ENCODE measurements at places on chromosomes 3 and 15.

- peak; percentile 40 for DNase-seq
Observed at GRCh38 chr3:18425641-18426257, 610 bp upstream of the SATB1 start.

DNA sequence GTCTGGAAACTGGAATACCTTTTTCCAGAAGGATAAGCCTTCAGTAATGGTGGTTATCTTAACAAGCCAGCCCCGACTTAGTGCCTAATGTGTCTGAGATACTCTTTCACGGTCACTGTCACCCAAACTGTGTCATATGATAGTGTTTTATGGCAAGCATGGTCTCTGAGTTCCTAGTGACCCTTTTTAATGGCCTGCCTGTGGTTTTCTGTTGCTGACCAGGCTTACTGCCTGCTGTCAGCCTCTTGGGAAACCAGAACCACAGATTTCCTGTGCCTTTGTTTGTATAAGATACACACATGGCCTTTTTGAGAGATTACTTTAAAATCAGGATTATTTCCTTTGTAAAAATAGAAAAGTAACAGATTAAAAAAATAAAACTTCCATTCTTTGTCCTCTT is 22.4 kb downstream of the HPS3 start:
- no peak for DNase-seq

DNA sequence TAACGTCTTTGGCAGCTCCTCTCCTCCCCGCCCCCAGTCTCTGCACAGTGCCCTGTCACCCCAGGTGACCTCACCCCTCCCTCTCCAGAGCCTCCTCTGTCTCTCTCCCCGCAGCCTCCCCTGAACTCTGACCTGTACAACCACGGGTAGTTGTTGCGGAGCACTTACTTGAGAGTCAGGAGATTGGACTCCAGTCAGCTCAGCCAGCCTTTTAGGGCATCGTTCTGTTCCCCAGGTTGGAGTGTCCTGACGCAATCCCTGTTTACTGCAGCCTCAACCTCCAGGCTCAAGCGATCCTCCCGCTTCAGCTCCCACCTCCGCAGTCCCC is 177.7 kb downstream of the UACA start:
- DNase-seq, result no peak

- no peak for DNase-seq
Observed at GRCh38 chr3:175193815-175194518, 334.8 kb downstream of the NAALADL2 start.

- DNase-seq, result no peak
Observed at GRCh38 chr3:128933213-128933921, 53.9 kb downstream of the ACAD9 start.

- DNase-seq, result no peak
Observed at GRCh38 chr3:50047426-50047825, 41.3 kb upstream of the RBM5 start.

DNA sequence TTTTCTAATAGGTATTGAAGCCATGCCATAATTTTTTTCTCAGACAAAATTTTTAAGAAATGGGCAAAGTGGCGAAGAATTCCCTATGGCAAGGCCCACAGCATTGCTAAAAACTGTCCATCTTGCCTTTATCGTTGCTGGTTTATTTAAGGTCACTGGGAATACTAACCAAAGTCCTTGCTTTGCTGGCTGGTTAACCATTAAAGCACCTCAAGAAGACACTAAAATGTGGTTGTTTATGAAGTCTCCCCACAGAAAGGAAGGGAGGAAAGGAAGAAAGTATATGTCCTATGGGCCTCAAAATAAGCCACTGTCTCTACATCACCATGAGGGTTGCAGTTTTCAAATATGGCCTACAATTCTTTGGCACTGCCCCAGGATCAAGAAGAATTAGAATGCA is 13.2 kb downstream of the SH3BP5 start:
- no peak for DNase-seq

DNA sequence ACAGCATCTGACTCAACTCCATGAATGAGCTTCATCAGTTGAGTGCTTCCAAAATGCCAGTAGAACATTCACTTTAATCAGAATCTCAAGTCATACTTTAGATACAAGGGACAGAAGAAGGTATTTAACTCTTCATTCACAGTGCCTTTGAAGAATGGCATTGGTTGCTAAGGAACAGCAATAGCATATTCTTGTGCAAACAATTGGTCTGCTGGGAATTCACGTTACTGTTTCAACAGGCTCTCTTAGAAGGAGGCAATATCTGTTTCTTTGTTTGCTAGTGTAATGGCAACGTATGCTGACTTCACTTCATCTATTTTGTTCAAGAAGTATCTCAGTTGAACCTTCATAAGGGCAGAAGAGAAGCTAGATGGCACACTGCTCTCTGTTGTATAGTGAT is 113.9 kb downstream of the TMEM108 start:
- peak; percentile 60 for DNase-seq

DNA sequence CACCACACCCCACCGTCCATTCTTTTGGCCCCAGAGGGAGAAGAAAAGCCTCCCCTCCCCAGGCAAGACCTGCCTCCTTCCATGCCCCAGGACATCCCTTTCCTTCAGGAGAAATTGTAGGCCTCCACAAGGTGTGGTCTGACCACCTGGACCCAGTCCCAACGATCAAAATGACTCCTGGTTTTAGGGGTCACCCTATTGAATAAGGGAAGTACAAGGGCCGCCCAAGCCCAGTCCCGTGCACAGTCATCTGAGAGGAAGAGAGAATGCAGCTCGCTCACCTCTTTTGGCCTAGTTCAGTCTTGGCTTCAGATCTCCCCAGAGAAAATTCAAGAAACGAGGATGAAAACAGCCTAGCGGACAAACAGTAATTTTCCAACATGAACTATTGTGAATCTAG is 249.1 kb downstream of the UACA start:
- no peak for DNase-seq

DNA sequence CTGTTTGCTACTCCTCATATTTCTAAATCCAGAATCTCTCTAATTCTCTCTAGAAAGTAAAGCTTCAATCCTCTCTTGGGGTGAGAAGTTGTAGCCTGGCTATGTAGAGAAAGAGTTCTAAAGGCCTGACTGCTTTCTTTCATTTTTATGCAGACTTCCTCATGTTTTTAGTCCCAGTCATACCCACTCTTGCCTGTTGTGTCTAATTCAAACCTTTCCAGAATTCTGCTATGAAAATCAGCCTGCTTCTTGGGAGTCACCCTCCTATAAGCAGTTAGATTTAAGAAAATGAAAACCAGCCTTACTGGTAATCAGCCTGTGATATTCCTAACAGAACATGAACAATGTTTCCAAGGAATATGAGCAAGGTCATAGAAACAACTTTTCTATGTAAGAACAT is 14.8 kb upstream of the ZNF639 start:
- DNase-seq, result no peak

All from NCI-H748 treated with DMSO at 0.1 percent for 48 hours (cell line).